ENCODE measurements at places on chromosomes 7 and 10.

DNA sequence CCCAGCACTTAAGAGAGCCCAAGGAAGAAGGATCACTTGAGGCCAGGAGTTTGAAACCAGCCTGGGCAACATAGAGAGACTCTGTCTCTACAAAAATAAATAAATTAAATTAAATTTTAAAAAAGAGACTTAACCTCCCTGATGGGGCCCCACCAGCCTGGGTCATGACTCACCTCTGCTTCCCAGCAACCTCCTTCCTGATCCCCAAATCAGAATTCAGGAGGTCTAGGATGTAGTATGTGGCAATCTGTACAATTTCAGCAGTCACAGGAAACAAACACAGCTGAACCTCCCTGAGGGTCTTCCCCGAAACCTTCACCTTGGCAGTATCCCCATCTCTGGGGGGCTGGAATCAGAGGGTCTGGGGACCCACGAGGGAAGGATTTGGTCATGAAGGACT is 9.7 kb upstream of the PPP1R35 start:
- DNase-seq, result no peak

DNA sequence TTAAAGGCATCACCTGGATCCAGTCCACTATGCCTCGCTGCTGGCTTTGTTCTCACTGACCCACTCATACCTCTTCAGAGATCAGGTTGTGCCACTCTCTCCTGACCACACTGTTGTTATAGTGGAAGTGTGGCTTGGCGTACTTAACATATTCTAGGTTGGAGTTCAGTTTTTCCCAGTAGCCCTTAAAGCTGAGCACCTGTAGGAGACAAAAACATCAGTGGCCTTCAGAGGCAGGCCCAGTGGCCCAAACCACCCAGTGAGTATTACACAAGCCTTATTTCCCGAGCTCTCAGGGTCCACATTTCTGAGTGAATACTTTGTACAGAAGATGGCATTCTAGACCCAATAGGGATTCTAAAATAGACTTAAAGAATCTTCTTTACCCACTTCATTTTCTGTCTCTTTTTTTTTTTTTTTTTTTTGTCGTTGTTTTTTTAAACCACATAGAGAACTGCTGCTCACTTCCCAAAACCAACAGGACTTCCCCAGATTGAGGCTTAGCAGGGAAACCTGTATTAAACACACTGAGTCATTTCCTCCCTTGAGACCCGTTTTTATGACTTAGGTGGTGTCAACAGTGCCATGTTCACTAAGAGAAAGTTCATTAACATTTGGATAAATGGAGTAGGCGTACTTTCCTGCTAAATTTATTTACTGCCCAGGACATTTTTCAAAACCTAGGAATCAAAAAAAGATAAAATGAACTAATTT is 85.8 kb downstream of the GSAP start:
- DNase-seq, result no peak

DNA sequence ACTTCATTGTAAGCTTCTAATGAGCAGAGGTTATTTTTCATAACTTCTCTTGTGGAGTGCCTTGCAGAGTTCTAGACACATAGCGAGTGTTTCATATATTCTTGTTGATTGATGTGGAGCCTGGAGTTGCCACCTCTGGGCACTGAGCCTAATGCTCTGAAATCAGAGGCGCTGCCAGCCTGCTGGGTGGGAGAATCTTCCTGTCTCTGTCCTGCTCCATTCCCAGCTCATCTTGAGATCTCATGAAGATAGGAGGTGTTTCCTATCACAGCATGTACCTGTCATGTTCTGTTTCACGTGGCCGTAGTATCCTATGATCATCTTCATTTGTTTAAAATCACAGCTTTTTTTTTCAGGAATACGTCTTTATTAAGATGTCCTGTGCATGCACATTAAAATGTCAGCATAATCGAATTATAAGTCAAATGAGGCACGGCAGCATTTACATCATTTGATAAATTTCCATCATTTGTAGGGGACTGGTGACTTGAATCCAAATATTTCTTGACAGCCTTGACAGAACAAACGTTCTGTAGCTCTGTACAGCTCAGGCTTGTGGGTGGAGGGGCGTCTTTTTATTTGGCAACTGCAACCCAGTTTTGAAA is 393.0 kb downstream of the PHTF2 start:
- DNase-seq, result no peak

DNA sequence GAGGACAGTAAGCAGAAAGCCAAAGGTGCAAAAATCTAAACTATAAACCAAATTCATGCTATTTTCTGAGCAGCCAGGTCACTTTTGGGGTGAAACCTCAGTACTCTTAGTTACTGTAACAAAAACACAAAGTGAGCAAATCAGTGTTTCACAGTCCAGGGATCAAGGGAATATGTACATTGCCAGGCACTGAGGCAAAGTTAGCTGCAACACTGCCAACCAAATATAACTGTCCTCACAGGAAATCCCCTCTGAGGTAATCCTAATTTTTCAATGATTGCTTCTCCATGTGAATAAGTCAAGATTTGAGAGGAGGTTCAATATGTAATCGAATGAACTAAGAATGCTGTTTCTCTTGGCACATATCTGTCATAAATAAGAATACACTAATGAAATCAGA is 229.7 kb downstream of the TSPAN12 start:
- DNase-seq, result no peak

Measured in effector CD4-positive, alpha-beta T cell (primary cell).